NCI-H2081 (cell line): ENCODE measurements at places on chromosomes 11 and 22.
A peak's percentile ranks its signal among the peaks of the same experiment; 100 is the strongest.

DNA sequence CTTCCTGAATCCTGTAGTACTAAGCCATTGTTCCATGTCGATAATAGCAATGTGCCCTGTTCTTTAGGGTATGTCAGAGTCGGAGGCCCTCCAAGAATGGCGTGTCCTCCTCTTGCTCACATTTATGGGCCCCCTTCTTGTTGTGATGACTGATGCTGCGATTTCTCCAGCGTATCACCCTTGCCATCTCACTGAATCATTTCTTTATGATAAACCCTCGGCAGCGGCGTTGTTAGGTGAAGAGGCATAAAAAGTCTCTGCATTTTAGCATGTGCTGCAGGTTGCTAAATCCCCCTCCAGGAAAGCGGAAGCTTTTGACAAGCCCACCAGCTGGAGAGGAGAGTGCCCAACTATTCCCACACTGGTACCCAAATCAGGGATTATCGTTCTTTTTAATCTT, 1045.3 kb downstream of the BRD1 start:
- no peak for DNase-seq

GRCh38 chr11:75355051-75355450, 3.6 kb upstream of the ARRB1 start:
- DNase-seq = no peak

GRCh38 chr22:44361391-44362126, 48.8 kb upstream of the SHISAL1 start:
- no peak for DNase-seq

- no peak for DNase-seq
These were observed 61.3 kb downstream of the MUC15 start for GRCh38 chr11:26510756-26511155.

- DNase-seq = peak; percentile 69
These were observed 9.1 kb downstream of the PRR33 start for GRCh38 chr11:1882265-1883238.

DNA sequence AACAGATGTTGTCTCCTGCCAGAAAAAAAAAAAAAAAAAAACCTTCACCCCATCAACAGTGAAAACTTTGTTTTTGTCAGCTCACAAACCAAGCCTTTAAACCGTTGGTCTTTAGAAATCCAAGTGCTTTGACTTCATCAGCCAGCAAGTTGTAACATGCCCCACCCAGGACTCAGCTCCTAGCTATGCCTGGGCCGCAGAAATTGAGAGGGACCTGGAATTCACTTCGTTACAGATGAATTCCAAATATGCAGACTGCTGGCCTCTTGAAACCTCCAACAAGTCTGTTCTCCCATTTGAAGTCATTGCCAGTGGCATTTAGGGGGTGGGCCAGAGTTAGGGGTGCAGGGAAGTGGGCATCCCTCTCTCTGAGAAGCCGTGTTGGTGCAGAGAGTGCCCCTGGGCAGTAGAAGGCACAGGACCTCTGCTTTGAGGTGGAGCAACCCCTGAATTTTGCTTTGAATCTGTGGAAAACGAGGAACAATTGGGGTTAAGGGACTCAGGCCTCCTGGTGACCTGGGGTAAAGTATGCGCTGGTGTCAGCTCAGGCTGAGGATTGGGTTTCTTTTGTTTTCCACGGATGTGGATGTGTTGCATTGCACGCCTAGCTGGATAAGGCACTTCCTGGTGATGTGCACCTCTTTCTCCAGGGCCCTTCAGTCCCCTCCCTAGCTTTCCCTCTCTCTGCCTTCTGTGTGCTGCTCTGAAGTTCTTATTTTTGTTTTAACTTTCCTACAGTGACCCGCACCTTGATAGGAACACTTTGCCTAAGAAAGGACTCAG, 109.5 kb downstream of the DBX1 start:
- DNase-seq = no peak

- DNase-seq = no peak
These were observed 602.1 kb downstream of the SOX6 start for GRCh38 chr11:15754221-15754620.

- peak; percentile 28 for DNase-seq
These were observed 59.6 kb downstream of the FLRT1 start for GRCh38 chr11:64095273-64095817.

- DNase-seq = no peak
These were observed 24.1 kb downstream of the RNF214 start for GRCh38 chr11:117256573-117256972.

- no peak for DNase-seq
These were observed 39.8 kb upstream of the RPS13 start for GRCh38 chr11:17117262-17117661.
